ENCODE measurements at places on chromosomes 7 and 10. TPM values are rescaled to one million over a fixed set of nuclear protein-coding genes. Genes with fewer than 3 reads are reported as not detected.

LRRN3 gene
- total RNA-seq = 0.18 TPM

MMRN2 gene
- total RNA-seq = 1.8 TPM

CCL26 gene
- total RNA-seq = 18.3 TPM

OR9A2 gene
- not detected for total RNA-seq

MCM10 gene
- total RNA-seq = 15.1 TPM

LRRC4 gene
- total RNA-seq = not detected

DNA sequence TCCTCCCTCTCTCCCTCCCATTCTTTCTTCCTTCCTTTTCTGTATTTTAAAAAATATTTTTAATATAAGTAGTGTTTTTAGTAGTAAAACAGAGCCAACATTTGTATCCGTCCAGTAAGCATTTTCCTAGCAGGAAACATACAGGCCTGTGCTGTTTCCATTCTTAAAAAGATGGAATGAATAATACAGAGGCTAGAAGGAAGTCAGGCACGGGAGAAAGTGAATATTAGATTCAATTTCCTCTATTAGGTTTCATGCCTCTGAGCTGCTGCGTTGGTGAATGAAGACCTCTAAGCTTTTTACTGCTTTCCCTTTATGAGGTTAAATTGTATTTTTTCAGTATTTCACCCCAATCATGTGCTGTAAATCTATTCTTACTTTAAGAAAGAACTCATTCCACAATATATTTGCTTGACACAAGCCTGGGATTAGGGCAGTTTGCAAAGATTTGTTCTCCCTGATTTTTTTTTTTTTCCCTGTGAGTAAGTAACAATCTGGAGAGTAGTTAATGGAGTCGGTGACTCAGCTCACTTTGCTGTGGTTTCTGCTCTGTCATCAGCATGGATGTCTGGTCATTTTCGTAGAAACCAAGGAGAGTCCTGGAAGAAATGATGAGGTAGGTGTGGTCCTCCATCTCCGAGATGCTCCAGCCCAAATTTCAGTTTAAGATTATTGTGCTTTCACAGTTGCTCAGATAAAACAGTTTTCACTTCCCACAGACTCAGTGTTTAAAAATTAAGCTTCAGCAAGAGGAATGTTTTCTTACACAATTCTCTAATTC lies 76.1 kb upstream of the PITRM1 start:
- DNase-seq = peak; percentile 90

GRCh38 chr10:45532480-45532879 lies 140.1 kb downstream of the ZFAND4 start:
- no peak for DNase-seq

- no peak for DNase-seq
Observed at GRCh38 chr7:141880960-141881359, 35.2 kb upstream of the OR9A4 start.

GRCh38 chr10:103491729-103492364 lies 1.7 kb upstream of the NEURL1 start:
- DNase-seq = peak; percentile 73

GRCh38 chr7:112260911-112261310 lies 54.4 kb downstream of the ZNF277 start:
- DNase-seq = no peak

- no peak for DNase-seq
Observed at GRCh38 chr7:157253850-157254249, 83.0 kb upstream of the DNAJB6 start.

- DNase-seq = peak; percentile 13
Observed at GRCh38 chr10:31620226-31621151, 301.5 kb downstream of the ZEB1 start.

DNA sequence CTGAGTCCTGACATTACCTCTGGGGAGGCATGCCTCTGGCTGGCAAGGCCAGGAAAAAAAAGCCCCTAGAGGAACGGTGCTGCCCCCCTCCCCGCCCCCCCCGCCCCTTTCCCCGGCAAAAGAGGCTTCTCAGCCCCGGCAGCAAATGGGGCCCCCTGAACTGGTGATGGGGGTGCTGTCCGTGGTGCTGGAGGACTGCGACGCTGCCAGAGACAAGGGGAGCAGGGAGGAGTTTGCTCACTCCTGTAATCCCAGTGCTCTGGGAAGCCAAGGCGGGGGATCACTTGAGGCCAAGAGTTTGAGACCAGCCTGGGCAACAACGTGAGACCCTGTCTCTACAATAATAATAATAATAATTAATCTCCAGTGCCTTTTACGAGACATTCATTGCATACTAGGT lies 23.7 kb downstream of the SRRM3 start:
- no peak for DNase-seq

DNA sequence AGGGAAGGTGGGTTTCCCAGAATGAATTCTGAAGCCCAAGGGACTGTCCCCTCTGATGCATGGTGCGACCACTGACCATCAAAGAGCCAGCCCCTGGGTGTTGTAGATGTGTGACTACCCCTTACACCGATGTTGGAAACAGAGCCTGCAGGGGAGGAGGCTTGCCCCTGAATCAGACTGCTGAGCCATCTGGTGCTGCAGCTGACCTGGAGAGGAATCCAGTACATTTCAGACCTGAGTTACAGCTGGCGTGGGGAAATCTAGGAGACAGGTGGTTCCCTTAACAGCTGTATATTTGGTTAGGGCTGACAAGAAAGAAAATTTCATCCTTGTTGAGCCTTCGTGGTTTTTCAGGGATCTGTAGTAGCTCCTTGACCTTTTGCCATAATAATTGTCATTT lies 195.5 kb downstream of the CELF2 start:
- no peak for DNase-seq

DNA sequence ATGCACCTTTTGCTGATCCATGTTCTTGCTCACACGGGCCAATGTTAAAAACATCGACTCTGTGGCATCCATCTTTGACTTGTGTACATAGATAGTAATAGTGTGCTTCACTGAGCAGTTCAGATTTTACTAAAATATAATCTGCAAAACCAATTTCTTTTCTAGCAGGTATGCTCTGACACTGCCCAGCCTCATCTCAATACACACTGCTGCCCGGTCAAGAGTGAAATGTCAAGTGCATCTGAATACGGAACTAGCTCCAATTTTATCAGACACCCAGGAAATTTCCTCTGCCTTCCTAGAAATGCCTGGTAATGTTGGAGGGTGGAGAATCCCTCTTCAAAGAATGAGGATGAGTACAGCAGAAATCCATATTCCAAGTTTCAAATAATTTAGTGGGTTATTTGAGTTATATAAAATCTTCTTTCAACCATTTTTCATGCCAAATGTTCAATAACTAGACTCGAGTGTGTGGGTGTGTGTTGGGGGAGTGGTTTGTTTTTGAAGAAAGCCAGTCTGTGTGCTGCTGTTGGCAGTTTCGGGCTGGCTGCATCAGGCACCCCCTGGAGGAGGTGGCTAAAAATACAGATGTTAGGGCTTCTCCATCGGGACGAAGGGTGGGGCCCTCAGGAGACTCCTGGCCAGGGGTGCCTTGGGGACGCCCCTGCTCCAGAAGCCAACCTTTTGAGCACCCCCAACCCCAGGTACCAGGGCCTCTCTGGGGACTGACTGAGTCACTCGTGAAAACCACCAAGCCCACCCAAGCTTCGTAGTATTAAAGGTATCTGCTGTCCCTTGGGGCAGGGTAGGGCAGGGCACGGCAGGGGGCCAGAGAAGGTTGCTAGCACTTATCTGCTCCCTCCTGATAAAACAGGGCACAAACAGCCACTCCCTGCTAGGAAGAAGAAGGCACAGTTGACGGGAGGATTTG lies 15.4 kb downstream of the CTBP2 start:
- DNase-seq = peak; percentile 42

DNA sequence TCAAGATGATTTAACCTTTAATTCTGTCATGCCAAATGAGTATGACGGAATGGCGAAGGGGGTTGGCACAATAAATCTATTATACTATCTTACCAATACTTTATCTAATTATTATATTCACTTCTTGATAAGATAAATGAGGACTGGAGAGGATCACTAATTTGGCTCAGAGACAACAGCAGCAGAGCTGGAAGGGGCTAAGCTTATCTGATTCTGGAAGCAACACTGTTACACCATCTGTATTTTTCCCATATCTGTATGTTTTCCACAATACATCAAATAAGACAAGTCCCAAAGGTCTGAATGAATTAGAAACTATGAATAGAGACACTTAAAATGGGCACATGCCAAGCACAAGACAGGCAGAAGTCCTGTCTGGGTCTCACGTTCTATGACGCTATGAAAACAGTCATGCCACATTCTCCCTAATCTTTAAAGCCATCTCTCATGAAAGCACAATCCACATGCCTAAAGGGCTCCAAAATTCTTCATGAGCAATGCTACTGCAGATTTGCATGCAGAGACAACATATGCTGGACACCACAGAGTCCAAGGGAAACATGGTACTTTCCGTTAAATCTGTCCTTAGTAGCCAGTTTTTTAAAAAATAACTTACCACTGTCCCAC lies 88.3 kb downstream of the SLC25A13 start:
- DNase-seq = no peak

GRCh38 chr7:35874886-35875285 lies 74.0 kb downstream of the SEPTIN7 start:
- DNase-seq = no peak

- no peak for DNase-seq
Observed at GRCh38 chr7:43799605-43800004, 41.1 kb downstream of the BLVRA start.

- DNase-seq = no peak
Observed at GRCh38 chr7:4792537-4793126, 17.2 kb downstream of the AP5Z1 start.

DNA sequence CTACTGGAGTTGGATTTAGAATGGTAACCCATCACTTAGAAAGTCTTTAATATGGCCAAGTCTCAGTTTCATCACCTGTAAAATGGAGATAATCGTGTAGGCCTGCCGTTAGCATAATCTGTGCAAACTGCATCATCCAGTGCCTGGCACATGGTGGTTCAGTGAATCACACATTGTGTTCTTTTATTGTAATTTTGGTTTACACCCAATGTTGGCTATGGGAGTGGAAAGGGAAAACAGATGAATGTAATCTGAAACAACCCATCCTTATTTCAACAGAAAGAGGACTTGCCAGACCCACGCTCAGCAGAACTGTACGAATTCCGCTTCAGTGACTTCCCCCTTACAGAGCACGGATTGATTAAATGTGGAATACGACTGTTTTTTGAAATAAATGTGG lies 27.5 kb downstream of the PDE6C start:
- DNase-seq = no peak

- DNase-seq = no peak
Observed at GRCh38 chr7:31688372-31688771, 1.4 kb downstream of the PPP1R17 start.

DNA sequence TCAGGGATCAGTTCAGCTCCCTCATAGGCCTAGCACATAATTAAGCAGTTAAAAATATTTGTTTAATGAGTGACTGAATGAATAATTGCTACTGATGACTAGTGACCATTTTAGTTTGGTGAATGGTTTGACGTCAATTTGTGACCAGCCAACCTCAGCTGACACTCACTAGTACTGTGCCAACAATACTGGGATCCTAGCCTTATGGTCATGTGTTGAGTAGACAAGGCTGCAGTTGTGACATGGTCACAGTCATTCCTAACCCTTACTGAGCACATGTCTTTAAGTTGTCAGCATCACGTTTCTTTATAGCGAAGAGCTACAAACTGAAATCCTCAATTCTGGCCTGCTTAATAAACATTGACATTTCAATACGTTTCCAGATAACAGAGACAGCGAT lies 86.9 kb upstream of the SLC26A5 start:
- DNase-seq = no peak

GRCh38 chr10:100349087-100349486 lies 2.1 kb downstream of the SCD start:
- DNase-seq = no peak

DNA sequence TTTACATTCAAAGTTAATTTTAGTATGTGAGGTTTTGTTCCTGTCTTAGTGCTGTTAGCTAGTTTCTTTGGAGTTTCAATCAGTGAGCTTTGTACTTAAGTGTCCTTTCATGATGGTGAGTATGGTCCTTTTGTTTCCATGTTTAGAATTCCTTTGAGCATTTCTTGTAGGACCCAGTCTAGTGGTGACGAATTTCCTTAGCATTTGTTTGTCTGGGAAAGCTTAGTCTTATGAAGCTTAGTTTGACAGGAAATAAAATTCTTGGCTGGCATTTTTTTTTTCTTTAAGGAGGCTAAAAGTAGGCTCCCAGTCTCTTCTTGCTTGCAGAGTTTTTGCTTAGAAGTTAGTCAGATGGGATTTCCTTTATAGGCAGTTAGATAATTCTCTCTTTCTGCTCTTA lies 209.2 kb upstream of the SEMA3C start:
- DNase-seq = no peak

GRCh38 chr10:27258838-27259812 lies 18.5 kb upstream of the ACBD5 start:
- no peak for DNase-seq

- peak; percentile 36 for DNase-seq
Observed at GRCh38 chr10:19819419-19820033, 3.3 kb downstream of the PLXDC2 start.

DNA sequence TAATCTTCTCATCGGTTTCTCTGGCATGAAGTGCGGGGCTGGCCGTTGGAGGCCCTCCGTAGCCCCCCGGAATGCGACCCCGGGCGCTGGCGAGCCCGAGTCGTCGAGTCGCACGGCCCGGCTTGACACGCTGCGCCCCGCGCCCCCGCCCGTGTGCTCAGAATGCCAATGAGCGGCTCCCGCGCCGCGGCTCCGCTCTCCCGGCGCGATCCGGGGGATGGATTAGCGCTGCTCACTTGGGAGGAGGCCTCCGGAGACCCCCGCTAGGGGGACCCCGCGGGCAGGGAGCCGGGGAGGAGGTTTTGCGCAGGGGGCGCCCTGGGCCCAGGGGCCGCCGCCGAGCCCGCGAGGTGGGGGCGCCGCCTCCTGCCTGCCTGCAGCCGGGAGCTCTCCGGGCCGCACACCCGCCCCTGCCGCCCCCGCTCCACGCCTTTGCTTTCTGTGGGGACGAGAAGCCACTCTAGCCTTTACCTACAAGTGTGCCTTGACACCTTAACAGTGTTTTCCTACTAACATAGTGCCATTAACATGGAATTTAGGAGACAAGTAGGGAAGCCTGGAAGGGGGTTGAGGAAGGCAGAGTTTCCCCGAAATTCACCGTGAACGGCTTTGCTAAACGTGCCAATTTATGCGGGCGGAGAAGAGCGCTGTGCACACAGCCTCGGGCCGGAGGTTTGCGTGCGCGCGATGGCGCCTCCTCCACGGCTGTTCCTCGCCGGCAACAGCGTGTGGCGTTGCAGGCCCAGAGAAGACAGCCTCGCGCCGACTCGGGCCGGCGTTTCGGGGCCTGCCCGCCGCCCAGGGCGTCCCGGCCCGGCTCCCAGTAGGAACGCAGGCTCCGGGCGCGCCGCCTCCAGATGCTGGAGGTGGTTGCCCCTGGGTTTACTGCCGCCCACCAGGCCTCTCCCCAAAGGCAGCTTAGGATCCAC lies 7.1 kb downstream of the SHH start:
- DNase-seq = peak; percentile 60

GRCh38 chr10:120656107-120656506 lies 195.1 kb upstream of the WDR11 start:
- DNase-seq = no peak
